Activated CD8-positive, alpha-beta T cell treated with anti-CD3 and anti-CD28 coated beads for 36 hours (primary cell): ENCODE measurements at places on chromosomes 5 and 9. TPM values are rescaled to one million over a fixed set of nuclear protein-coding genes. Genes with fewer than 3 reads are reported as not detected.

The PTRH1 gene
- total RNA-seq, result 15.9 TPM

The DENND1A gene
- 21.9 TPM for total RNA-seq

The LHX3 gene
- total RNA-seq, result not detected

The DRD1 gene
- not detected for total RNA-seq

The TAF11L5 gene
- total RNA-seq, result not detected

The C9orf50 gene
- total RNA-seq, result not detected

The CDX1 gene
- not detected for total RNA-seq

The GABBR2 gene
- not detected for total RNA-seq

The HNRNPH1 gene
- 706 TPM for total RNA-seq

The HNRNPAB gene
- 392 TPM for total RNA-seq

The PRKACG gene
- total RNA-seq, result not detected

The SPZ1 gene
- not detected for total RNA-seq

The SMIM33 gene
- total RNA-seq, result not detected

The ELOVL7 gene
- 0.18 TPM for total RNA-seq

The SLC36A2 gene
- not detected for total RNA-seq

The TAF11L14 gene
- not detected for total RNA-seq

The COL27A1 gene
- total RNA-seq, result 8.4 TPM

The CACNA1B gene
- not detected for total RNA-seq

The SPINK6 gene
- total RNA-seq, result not detected

The DEPDC1B gene
- total RNA-seq, result 34.1 TPM

The DND1 gene
- 2.9 TPM for total RNA-seq

The SPINK4 gene
- not detected for total RNA-seq

The HMMR gene
- 94.2 TPM for total RNA-seq

The SPATA31D4 gene
- total RNA-seq, result not detected

The FAM221B gene
- total RNA-seq, result not detected

The FOXD4L5 gene
- not detected for total RNA-seq

The AQP7 gene
- total RNA-seq, result not detected

The CAST gene
- total RNA-seq, result 124 TPM

The ZFP37 gene
- total RNA-seq, result 1.3 TPM

The LCN6 gene
- total RNA-seq, result not detected

The PDE6A gene
- total RNA-seq, result not detected

The ASS1 gene
- total RNA-seq, result 9.8 TPM

The MARCHF11 gene
- not detected for total RNA-seq

The KLHL9 gene
- total RNA-seq, result 15.8 TPM

The PPP3R2 gene
- not detected for total RNA-seq

The F2RL2 gene
- total RNA-seq, result not detected

The SLC46A2 gene
- not detected for total RNA-seq

The KIF24 gene
- 5.9 TPM for total RNA-seq

The PPP1R2B gene
- total RNA-seq, result not detected

The SLC27A6 gene
- total RNA-seq, result not detected

The PARP8 gene
- 48.3 TPM for total RNA-seq

The STKLD1 gene
- total RNA-seq, result 0.45 TPM

The GDNF gene
- not detected for total RNA-seq

The PRRX2 gene
- 1.2 TPM for total RNA-seq

The FGF1 gene
- not detected for total RNA-seq
